ENCODE measurements at places on chromosomes 3 and 15.

- no peak for DNase-seq
Measured at GRCh38 chr15:82958638-82959037, 6.1 kb upstream of the HOMER2 start.

DNA sequence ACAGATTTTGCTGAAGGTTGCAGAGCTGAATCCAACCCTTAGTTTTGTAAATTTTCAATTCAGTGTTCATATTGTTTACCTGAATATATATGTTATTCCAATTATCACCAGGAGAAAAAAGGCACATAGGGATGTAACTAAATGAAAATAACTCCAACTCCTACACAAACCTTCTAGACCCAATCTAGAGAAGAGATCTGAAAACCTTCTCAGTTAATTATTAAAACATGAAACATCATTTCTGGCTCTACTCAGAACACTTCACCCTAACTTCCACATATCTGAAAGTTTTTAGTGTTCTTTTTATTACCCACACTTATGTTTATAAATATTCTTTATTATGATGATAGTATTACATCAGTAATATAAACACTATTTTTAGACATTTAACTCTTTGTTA is 76.6 kb downstream of the LRRFIP2 start:
- DNase-seq = no peak

DNA sequence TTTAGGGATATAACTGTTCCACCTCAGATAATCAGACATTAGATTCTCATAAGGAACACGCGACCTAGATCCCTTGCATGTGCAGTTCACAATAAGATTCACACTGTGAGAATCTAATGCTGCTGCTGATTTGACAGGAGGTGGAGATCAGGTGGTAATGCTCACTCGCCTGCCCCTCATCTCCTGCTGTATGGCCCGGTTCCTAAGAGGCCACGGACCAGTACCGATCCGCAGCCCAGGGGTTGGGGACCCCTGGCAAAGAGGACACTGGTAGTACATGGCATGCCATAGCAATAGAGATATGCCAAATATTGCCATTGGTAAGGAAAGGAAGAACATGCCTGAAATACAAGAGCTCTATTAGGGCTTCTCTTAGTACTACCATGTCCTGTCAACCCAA is 59.7 kb downstream of the LSM3 start:
- no peak for DNase-seq

- no peak for DNase-seq
Measured at GRCh38 chr15:94793207-94793606, 561.8 kb downstream of the MCTP2 start.

- DNase-seq = no peak
Measured at GRCh38 chr3:110413266-110413665, 658.4 kb upstream of the NECTIN3 start.

DNA sequence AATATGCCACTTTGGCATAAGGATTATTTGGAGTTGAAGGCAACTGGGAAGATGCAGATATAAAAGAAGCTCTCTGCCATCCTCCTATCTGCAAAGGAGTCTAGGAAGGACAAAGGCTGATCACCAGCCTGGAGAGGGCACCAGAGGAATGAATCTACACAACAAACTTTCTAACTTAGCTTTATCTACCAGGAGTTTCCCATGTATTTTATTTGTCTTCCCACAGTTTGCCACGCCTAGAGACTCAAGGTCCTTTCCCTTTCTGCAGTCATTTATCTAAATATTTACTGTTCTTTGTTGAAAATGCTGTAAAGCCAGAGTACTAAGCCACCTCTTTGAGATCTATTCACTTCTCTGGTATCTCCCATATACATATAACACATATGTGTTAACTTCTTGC is 32.2 kb downstream of the GPR176 start:
- DNase-seq = peak; percentile 28

GRCh38 chr15:80173022-80173759 is 20.4 kb downstream of the FAH start:
- no peak for DNase-seq

DNA sequence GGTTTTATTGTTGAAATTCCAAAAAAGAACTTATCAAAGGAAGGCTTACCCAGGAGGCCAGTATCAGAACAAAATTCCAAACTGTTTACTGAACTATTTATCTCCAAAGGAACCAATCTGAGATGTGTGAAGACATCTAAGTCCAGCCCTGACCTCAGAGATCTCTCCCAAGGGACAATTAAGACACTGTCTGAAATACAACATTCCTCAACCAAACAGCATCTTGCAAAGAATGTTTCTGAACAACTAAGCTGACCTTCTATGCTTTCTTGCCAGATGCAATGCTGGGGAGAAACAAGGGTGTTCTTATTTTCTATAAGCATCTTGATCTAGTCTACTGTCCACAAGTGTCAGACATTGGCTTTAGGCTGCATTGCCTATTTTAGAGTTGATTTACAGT is 13.6 kb downstream of the PDZRN3 start:
- no peak for DNase-seq

DNA sequence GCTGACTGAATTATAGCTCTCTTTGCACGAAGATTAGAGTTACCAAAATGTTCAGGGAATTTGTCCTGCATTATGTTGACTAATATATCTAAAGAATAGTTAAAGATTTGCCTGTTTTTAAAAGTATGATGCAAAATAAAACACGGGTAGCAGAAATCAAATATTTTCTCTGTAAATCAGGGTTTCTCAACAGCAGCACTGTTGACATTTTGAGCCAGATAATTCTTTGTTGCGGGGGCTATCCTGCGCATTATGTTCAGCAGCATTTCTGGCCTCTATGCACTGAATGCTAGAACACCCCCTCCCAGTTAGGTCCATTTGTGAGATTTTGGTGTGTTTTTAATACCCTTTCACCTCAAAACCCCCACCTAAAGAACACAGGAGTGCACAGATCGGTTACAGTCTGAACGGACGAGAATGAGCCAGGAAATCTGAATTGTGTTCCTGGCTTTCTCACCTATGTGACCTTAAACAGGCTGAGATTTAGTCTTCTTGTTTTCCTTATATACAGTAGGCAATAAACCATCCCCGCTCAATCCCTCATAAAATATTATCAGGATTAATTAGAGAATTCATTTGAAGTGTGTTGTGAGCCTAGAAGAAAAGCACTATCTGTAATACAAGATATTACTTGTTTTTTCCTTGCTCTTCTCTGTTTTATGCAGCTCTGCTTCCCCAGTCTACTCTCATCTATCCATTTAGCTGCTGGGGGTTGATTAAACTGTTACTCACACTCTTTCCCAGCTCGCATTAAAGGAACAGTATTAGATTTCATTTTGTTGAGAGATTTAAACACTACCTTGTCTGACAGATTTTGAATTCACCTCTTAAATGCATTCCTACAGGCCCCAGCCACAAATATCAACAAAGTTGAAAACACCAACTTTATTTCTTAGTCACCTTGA is 247.5 kb upstream of the GOLIM4 start:
- no peak for DNase-seq

DNA sequence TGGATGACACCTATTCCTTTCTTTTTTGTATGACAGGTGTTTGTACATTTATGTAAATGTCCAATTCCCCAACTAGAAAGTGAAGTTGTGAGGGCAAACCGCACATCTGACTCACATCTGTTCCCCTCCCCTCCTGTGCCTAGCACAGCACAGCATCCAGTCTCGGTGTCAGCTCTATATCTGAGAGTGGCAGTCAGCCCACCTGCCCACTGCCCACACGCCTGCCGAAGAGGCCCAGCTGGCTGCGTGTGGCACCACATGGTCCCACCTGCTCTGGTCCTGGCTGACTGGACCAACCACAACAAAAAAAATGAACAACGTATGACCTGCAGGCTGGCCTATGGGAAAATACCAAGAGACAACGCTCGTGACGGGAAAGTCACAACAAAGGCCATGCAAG is 62.8 kb downstream of the XXYLT1 start:
- DNase-seq = no peak

DNA sequence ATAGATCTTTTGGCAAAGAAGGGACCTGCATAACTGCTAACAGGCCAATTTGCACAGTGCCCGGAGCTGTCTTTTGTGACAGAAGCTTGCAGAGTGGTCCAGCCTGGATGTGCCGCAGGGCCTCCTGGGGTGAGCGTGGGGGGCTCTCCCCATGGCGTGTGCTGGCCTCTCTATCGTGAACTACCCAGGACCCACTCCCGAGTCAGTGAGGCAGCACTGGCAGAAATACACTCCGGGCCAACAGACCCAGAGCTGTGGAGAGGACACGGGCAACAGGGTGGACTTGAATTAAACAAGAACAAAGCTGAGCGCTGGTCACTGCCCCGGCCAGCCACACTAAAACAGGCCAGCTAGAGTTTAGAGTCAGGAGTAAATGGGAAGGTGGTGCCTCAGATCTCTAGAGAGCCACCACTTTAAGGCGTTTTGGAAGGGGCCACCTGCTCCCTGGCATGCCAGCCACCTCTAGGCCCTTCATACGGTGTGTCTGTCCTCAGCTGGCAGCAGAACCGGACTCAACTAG is 152.1 kb downstream of the KLF13 start:
- DNase-seq = no peak

- peak; percentile 40 for DNase-seq
Measured at GRCh38 chr15:25543196-25543595, 104.4 kb upstream of the UBE3A start.

GRCh38 chr3:26100176-26100575 is 310.3 kb downstream of the OXSM start:
- no peak for DNase-seq

DNA sequence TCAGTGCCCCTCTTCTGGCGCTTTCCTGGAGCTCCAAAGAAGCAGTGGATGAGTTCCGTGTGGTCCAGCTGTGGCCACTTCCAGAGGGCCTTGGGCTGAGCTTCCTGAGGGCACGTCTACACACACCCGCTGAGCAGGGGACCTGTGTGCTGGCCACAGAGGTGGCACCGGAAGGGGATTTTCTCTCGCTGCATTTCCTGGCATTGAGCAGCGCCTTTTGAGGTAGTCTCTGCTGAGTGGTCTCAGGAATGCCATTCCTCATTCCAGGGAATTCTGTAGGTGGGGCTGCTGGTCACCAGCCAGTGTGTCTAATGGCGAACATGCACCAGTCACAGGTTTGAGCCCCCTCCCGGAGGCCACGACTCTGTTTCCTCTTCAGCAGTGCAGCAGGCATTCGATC is 48.1 kb downstream of the AMOTL2 start:
- no peak for DNase-seq

DNA sequence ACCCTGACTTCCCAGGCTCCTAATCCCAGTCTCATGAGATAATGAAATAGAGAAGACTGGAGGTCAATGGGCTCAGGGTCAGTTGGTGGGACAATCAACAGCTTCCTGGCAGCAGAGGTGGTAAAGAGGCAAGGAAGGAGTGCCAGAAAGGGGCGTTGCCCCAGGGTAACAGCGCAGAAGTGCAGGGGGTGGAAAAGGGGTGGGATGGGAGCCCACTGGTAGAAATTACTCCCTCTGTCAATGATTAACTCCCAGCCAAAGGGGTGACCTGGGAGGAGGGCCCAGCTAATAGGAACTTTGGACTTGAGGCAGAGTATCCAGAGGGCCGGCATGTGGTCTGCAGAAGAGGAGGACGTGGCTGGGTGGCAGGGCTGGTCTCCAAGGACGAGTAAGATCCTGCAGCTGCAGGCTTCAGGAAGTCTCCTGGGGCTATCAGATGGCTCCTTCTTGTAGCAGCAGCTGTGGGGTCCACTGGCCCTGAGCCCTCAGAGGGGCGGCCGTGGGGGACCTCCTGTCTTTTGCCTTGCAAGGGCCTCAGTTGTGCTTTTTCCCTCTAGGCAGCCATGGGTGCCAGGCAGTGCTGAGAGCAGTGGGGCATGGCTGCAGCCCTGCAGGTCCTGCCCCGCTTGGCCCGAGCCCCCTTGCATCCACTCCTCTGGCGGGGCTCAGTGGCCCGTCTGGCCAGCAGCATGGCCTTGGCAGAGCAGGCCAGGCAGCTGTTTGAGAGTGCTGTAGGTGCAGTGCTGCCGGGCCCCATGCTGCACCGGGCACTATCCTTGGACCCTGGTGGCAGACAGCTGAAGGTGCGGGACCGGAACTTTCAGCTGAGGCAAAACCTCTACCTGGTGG is 2.3 kb downstream of the GLYCTK start:
- no peak for DNase-seq

DNA sequence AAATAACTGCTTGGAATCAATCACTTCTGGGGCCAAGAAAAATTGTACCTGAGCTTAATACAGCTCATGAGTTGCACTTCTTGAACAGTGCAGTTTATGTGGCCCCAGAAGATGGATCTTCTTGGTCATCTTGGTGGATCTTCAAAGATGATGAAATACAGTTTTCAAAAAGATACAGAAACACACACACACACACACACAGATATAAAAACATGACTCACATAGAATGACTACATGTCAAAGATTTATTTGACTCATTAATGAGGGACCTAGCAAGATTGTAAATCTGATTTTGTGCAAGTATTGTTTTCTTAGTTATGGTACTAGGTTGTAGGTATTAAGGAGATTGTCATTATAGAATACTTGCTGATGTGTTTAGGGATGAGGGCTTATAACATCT is 32.6 kb downstream of the PDCD6IP start:
- DNase-seq = peak; percentile 12

DNA sequence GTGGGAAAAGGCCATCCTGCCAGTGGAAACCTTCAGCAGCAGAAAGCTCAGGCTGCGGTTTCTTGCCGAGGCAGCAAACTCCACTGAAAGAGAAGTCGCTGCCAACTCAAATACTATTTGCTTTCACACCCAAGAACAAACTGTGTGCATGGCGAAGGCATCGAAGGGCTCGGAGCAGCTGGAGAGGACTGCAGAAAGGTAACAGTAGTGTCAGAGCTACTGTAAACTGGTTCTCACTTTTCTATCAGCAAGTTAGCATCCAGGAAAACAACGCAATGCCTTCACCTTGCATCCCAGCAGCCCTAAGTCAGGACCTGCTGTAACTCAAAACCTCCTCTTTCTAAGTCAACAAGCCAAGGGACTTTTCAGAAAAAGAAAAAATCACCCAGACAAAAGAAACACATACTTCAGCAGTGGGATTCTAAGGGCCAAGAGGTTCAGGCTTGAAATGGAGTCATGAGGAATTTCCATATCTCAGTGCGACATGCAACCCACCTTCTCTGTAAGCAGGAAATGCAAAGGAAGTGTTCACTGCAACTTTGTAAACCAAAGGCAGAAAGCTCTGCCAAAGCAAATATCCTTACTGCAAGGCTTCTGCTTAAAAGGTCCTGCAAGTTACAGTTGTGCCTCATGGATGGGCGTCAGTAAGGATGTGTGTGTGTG is 193.5 kb downstream of the FOXP1 start:
- DNase-seq = no peak

DNA sequence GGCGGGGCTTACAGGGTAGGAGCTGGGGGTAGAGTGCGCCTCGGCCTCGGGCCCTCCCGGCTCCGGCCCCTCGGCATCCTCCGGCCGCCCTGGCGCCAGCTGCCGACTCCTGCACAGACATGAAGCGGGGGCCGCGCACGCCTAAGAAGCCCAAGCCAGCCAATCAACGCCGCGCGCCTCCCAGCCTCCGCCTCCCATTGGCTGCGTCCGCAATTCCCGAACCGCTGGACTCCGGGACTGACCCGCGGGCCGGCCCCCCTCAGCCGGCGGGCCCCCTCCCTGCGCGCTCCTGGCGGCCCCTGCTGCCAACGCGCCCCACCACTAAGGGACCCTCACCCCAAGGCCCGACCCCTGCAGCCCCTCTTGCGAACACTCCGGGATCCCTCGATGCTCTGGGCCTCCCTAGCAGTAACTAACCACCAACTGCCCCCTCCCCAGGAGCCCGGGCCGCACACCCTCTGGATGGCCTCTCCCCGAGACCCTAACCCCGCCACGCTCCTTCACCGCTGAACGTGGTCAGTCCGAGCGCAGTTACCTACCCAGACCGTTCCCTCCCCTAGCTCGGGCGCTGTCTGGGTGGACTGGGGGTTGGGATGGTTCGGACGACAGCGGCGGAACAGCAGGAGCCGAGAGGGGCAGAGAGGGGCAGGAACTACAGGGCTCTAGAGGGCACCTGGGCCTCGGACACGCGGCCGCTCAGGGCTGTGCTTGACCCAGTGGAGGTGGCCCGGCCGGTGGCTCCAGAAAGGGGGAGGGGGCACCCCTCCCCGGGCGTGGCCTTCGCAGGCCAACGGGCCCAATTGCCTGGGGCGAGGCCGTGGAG is 5.0 kb downstream of the GATA2 start:
- peak; percentile 86 for DNase-seq
